ENCODE measurements at places on chromosomes 16 and 17.

GRCh38 chr16:19175492-19176262 lies 7.6 kb downstream of the SYT17 start:
- no peak for DNase-seq

GRCh38 chr17:65055708-65056638 lies 567 bp downstream of the GNA13 start:
- DNase-seq: peak; percentile 85

DNA sequence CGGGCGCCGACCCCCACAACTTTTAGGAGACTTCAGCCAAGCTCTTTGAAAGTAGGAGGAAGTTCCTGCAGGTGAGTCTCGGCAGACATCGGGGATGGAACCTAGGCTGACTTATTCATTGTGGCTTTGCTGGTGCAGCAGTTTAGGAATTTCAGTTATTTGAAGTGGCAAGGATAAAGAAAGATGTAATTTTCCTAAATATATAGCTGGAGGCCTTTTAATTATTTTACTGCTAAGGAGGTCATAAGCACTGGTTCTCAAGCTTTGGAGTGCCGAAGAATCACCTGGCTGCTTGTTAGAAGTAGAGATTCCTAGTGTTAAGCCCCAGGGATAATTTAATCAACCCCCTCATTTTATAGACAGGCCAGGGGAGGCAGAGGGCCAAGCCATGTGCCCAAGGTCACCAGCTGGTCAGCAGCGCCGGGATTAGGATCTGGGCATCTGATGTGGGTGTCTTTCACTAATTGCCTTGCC lies 28.9 kb upstream of the BCAR1 start:
- no peak for DNase-seq

DNA sequence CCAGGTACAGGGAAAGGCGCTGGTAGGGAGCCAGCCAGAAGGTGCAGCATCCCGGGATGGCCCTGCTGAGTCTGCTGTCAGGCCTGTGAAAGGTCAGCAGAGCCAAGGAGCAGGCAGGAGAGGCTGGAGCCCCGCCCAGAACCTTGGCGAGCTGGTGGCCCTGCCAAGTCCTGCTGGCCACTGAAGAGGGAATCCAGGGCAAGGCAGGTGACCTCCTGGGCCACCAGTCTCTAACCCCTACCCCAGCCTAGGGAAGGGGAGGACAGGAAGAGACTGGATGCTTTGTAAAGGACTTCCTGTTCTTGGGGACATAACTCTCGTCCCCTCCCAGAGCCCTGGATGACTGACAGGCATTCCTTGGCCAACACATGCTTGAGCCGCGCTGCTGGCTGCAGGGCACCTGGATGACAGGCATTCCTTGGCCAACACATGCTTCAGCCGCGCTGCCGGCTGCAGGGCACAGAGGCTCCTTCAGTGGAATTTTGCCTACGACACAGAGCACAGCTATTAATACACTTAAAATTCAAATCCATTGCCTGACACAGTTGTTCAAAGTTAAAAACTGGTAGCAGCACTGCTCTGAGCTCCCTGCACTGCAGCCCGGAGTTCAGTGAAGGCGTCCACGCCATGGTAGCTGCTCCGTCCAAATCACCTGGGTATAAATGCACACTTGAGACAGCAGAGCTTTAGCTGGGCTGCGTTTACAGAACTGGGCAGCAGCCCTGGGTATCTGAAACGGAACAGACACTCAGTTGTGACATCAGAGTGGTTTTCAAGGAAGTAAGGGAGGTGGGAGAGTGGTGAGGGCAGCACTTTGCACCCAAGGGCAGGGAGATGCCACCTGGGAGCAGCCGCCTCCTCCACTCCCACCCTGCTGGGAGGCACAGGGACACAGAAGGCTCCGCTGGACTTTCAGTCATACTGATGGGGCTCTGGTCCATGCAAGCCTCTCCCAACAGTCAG lies 2.0 kb upstream of the BRICD5 start:
- no peak for DNase-seq

- DNase-seq: no peak
These were observed 117.1 kb upstream of the AXIN2 start for GRCh38 chr17:65678546-65678945.

- no peak for DNase-seq
These were observed 17.2 kb upstream of the ALOX15 start for GRCh38 chr17:4658478-4659305.

DNA sequence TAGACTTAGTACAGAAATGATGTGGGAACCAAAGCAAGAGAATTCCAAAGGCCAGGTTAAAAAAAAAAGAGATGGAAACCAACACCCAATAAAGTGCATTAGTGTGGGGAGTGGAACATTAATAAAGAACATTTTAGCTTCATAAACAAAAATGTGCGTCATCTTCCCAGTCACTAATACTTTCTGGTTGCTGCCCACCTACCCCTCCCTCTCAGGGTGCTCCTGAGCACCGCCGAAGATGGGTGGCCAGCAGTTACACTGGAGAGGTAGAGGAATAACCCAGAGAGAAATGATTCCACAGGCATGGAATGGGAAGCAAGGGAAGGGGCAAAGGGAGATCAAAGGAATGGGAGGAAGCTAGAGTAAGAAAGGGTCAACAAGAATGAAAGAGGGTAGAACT lies 6.0 kb upstream of the CHD3 start:
- DNase-seq: no peak

- DNase-seq: no peak
These were observed 19.5 kb upstream of the TUBG2 start for GRCh38 chr17:42639525-42640113.

DNA sequence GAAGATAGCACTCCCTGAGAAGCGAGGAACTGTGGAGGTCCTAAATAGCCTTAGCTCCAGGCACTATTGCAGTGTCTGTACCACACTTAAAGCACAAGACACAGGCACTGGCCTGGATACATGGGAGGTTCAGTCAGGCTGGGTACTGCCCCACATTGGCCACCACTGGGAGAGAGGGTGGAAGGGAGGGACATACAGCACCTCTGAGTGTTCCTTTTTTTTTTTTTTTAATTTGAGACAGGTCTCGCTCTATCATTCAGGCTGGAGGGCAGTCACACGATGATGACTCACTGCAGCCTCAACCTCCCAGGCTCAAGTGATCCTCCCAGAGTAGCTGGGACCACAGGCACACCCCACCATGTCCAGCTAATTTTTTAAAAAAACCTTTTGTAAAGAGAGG lies 1.4 kb downstream of the GSG1L2 start:
- DNase-seq: no peak

GRCh38 chr17:80847496-80848230 lies 144.0 kb upstream of the CHMP6 start:
- DNase-seq: peak; percentile 84

DNA sequence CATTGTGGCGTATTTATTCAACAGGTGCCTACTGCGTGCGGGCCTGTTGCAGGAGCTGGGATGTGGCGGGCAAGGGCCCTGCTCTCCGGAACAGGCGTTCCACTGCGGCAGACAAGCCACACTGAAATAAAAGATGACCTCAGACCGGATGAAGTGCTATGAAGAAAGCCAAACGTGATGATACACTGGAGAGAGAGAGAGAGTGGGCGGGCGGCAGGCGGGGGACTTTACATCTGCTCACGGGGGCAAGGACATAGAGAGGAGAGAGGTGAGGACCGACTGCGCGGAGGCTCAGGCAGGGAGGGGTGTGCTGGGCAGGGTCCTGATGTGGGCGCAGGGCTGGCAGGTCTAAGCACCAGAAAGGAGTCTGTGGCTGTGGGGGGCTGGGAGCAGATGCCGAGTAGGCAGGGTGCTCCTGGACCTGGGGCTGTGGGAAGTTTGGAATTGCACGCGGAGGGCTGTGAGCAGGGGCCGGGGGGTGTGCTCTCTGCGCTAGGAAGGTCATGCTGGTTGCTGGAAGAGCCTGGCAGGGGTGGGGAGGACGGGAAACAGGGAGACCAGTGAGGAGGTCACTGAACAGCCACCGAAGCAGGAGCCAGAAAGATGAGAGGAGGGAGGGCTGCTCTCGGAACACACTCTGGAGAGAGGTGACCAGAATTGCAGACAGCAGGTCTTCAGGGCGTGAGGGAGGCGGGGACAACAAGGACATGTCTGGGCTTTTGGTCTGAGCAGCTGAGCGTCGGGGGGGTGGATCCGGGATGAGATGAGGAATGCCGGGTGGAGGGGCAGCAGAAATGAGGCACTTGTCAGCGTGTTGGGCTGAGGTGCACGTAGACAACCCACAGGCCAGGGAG lies 9.9 kb downstream of the MXRA7 start:
- DNase-seq: no peak

GRCh38 chr16:86558355-86559193 lies 3.5 kb upstream of the MTHFSD start:
- no peak for DNase-seq

- DNase-seq: no peak
These were observed 242.3 kb downstream of the SOX9 start for GRCh38 chr17:72363089-72363610.

DNA sequence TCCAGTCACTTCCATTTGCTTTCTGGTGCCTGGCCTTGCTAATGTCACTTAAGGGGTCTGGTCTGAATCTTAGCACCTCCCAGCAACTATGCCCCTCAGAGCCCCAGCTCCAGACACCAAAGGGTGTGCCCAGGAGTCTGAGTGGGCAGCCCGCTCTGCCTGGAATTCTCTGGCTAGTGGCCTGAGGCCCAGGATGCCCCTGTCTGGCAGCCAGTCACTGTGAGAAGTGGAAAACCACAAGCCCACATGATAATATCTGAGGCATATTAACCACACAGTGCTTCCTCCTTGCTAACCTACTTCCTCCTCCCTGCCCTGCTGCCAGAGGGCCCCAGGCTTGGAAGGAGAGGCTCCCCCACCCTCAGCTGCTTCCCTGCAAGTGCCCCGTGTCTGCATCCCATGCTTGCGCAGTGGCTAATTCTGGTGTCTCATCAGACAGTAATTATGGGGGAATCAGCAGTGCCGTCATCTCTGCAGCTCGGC lies 14.0 kb downstream of the SRCIN1 start:
- no peak for DNase-seq

- DNase-seq: no peak
These were observed 261.8 kb downstream of the CDH13 start for GRCh38 chr16:82888591-82889001.

DNA sequence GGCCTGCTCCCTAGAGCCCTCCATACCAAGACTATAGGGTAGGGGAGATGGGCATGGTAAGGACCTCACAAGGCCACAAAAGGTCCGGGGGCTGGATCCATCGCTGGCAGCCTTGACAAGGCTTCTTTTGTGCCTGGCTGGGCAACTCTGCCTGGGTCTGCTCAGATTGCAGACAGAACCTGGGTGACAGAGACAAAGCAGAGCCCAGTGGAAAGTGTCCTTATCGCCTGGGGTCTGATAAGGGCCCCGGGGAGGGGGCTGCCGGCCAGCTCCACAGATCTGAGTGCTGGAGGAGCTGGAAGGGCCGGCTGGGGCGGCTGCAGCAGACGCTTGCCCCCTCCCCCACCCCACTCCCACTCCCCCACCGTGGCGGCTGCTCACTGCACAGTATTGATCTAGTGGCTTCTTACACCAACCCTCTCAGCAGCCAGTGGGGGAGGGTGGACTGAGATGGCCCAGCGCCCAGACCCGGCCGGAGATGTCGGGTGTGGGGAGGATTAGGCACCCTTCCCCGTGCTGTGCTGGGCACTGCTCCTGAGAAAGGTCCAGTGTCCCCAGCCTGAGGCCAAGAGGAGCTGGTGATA lies 7.2 kb downstream of the MMP15 start:
- no peak for DNase-seq

GRCh38 chr16:4347765-4348509 lies 3.2 kb downstream of the PAM16 start:
- no peak for DNase-seq

GRCh38 chr16:14018851-14019250 lies 52.3 kb upstream of the MRTFB start:
- no peak for DNase-seq

- DNase-seq: peak; percentile 47
These were observed 2.1 kb downstream of the MC1R start for GRCh38 chr16:89920723-89921122.

- no peak for DNase-seq
These were observed 45.8 kb upstream of the HELZ start for GRCh38 chr17:67290711-67291291.

GRCh38 chr16:88804552-88805339 lies 1.2 kb downstream of the CDT1 start:
- DNase-seq: peak; percentile 65

DNA sequence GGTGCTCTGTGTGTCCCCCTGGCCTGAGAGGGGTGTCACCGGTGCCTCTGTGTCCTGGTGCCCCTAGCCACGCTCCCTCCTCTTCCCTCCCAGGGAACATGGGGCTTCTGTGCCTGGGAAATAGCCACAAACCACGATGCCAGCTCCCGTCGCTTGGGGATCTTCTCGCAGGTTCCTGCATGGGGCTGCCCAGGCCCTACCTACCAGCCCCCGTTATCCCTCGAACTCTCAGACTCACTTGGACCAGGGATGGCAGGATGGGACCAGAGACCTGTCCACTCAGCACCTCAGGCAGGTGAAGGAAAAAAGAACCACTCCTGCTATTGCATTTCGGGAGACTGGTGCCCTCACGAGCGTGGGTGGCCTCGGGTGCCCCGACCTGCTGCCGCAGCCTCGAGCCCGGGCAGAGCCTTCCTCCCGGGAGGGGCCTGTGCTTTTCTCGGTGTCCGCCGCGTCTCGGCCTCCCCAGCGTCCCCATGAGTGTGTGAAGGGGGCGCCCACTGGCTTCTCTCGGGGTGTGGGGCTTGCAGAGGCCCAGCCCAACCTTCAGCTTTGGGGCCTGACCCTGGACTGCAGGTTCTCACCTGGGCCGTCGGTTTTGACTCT lies 41.0 kb upstream of the GNG13 start:
- DNase-seq: no peak

- no peak for DNase-seq
These were observed 8.0 kb upstream of the UNK start for GRCh38 chr17:75776386-75777295.

DNA sequence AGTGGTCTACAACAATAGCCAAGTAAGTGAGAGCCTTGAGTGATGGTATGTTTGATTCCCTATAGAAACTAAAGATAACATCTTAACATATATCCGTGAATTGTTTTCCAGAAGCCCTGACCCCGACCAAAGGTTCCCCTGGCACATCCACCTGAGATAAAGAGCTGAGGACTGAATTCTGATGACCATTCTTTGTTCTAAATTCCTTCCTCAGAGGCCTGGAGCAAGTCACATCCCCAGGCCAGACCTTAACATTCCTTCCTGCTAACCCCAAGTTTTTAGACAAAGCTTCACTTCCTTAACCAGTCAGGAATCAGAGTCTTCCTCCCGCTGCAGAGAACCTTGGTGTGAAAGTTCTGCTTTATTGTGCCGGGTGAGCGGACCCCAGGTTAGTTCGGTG lies 83.3 kb downstream of the PMP22 start:
- no peak for DNase-seq

All from mucosa of descending colon (tissue), 3 donors.